ENCODE measurements at places on chromosomes 3 and 15.

GRCh38 chr3:32556332-32556731, 14.3 kb downstream of the DYNC1LI1 start:
- DNase-seq: no peak

DNA sequence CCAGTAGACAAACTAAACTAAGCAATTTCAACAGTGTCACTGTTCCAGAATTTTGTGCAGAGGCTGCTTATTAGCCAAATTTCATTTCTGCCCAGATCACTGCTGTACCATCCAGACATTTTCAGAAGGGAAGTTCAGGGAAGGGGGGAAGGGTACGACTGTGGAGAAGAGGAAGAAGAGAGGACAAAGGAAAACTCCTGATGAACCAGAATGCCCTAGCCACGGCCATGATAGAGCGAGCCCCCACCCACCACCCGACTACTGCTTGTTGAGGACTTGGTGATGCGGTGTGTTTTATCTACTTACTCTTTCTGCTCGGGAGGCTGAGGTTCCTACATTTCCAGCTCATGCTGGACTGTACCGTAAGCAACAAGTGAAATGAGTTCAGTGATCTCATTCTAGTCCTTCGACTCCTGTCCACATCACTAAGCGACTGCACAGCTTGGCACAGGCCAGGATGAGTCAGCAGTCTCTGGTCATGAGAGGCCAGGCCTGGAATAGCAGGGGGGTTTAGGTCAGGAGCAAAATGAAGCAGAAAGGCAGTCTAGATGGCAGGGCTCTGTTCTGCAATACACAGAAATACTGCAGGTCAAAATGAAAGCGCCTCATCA, 330.8 kb downstream of the TIGIT start:
- DNase-seq: peak; percentile 77

GRCh38 chr3:133851266-133851906, 44.3 kb downstream of the RAB6B start:
- DNase-seq: no peak

DNA sequence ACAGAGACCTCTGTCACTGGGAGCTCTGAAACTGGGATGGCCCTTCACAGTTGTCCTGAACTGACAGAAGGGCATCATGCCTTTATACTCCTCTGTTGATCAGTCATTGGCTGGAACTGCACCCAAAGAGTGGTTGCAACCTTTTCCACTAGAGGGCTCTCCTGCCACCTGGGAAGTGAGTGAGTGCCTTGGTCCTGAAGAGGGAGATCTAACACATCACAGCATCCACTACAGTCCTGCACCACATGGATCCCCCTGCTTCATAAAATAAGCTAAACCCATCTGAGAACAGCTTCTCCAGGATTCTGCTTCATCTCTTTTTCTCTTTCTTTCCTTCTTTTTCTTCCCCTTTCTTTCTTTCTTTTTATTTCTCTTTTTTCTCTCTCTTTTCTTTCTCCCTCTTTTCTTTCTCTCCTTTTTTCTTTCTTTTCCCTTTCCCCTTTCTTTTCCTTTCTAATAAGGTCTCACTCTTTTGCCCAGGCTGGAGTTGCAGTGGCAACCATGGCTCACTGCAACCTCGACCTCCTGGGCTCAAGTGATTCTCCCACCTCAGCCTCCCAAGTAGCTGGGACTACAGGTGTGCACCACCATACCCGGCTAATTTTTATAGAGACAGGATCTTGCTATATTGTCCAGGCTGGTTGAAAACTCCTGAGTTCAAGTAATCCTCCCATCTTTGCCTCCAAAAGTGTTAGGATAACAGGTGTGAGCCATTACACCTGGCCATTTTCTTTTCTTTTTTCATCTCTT, 42.8 kb upstream of the RAF1 start:
- peak; percentile 86 for DNase-seq

- no peak for DNase-seq
These were observed 65.7 kb downstream of the RASA2 start for GRCh38 chr3:141552440-141552991.

DNA sequence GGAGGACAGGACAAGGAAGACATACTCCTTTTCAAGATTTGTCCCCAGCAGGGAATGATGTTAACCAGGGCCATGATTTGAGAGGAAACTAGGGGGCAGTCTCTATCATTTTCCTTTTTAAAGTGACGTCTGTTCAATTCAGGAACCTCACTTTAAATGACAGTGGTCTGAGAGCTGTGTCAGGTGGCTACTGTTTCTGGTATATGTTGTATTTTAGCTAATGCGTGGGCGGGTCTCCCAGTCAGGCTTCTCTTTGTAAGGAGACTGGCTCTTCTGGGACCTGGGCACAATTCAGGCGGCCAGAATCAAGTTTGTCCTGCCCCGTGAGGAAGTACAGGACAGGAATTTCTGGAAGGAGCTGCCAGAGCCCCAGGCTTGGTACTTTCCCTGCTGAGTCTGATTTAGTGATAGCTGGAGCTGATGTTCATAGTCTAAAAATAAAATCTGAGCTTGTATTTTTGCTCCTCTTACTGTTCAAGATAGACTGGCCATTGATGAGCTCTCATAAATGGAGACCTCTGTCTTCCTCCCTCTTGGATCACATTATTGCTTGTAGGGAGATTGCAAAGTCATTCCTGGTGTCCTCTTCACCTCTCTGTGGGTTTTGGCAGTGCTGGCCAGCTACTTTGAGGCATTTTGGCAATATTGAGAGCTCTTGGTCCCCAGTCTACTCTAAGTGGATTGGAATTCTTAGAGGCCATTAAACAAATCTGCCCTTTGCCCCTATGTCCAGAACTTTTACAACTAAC, 25.6 kb downstream of the SQOR start:
- peak; percentile 90 for DNase-seq

GRCh38 chr15:92943581-92943980, 43.5 kb downstream of the CHD2 start:
- no peak for DNase-seq

- DNase-seq: no peak
These were observed 170.1 kb downstream of the ROBO1 start for GRCh38 chr3:79597709-79598108.

- peak; percentile 59 for DNase-seq
These were observed 17.9 kb upstream of the NIT2 start for GRCh38 chr3:100316641-100317069.

DNA sequence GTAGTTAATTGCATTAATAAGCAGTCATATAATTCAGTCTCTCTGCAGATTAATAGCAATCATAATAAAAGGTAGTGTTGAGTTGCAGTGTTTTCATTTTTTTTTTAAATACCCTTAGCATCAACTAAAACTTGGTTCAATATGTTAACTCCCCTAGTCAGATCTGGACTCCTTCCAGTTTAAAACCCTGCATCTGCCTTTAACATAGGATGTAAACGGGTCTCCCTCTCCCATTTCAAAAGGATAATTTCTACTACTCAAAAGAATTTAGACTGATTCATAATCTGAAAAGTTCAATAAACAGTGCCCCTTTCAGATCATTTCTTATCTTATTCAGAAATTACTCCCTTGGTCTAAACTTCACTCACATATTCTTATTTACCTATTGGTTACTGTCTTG, 11.4 kb downstream of the CPOX start:
- DNase-seq: no peak

DNA sequence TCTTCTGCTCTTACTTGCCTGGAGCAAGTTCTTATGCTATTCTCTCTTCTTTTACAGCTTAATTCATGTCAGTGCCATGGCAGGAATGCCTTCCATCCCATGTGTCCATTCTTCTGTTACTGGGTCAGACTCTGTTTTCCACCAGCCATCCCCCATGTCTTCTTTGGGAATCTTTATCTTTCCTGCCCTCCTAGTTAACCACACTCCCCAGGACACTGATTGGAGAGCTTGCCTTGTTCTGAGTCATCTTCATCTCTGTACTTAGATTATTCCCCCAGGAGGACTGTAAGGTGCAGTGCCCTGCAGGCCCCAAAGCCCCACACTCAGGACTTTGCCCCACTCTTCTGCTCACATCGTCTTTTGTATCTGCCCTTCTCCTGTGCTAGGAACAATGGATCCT, 3.6 kb downstream of the ABHD17C start:
- no peak for DNase-seq

- no peak for DNase-seq
These were observed 248.1 kb upstream of the BCHE start for GRCh38 chr3:166085164-166085856.

DNA sequence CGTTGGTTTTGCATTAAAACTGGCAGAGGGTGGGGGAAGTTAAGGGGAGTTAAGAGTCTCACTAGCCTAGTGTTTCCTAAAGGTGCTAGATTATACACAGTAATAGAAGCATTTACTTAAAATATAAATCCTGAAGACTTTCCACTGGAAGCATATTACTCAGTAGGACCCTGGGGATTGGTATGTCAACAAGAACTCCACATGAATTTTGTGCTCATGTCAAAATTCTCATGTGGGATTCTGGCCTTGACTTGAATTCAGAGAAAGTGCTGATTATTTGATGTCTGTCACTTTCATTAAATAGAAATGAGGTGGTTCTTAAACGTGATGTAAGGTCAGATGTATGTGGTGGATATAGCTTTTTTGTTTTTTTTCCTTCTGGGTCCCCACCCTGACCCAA, 997.2 kb downstream of the TUSC7 start:
- DNase-seq: no peak

DNA sequence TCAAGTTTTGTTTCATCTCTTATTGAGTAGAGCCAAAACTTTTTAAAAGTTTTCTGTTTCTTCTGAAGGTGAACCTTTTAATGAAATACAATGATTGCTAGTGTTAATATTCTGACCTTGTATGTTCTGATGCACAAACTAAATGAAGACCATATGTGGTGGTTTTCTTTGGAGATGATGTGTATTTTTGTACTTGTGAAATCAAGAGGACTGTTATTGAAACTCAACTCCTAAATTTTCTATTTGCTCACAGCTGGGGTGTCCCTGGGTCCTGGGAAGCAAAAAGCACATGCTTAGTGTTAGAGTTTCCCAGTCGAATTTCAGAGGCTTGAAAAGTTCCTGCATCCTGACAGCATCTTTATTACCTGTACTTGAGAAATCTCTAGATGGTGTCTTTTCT, 1185.8 kb upstream of the ALCAM start:
- no peak for DNase-seq

DNA sequence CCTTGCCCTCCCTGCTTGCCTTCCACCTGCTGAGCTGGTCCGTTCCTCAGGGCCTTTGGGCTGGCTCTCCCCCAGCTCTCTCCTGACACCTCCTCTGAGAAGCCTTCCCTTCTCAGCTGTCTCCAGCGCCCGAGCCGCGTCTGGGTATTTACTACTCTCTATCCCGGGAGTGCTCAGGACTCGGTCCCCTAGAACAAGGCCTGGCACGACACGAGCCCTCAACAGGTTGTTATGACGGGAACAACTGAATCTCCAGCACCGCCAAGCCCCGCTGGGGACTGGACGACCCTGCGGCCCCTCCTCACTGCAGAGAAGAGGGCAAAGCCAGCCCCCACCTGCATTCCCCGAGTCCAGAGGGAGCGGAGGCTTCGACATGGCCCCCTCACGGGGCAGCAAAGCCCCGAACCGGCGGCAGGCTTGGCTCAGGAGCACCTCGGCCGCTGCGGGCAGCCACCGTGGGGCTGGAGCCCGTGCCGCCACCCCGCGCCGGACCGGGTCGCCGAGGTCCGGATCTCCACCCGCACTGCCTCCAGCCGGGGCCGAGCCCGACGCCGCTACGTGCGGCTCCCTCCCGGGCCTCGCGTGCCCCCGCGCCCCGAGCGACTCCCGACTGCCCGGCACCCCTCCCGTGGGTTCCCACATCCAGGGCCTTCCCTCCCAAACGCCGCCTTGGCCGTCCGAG, 792 bp downstream of the TPRA1 start:
- DNase-seq: peak; percentile 31

GRCh38 chr15:32942401-32942841, 224.6 kb downstream of the GREM1 start:
- DNase-seq: no peak

DNA sequence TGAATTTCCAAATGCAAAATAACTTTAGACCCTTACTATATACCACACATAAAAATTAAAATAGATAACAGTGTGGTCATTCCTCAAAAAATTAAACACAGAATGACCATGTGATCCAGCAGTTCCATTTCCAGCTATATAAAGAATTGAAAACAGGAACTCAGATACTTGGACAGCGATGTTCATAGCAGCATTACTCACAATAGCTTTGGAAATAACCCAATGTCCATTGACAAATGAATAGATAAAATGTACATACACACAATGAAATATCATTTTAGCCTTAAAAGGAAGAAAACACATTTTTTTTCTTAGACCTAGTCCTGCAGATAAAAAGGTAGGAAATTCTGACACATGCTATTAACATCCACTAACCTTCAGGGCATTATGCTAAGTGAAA, 26.7 kb downstream of the RAD51 start:
- peak; percentile 32 for DNase-seq

DNA sequence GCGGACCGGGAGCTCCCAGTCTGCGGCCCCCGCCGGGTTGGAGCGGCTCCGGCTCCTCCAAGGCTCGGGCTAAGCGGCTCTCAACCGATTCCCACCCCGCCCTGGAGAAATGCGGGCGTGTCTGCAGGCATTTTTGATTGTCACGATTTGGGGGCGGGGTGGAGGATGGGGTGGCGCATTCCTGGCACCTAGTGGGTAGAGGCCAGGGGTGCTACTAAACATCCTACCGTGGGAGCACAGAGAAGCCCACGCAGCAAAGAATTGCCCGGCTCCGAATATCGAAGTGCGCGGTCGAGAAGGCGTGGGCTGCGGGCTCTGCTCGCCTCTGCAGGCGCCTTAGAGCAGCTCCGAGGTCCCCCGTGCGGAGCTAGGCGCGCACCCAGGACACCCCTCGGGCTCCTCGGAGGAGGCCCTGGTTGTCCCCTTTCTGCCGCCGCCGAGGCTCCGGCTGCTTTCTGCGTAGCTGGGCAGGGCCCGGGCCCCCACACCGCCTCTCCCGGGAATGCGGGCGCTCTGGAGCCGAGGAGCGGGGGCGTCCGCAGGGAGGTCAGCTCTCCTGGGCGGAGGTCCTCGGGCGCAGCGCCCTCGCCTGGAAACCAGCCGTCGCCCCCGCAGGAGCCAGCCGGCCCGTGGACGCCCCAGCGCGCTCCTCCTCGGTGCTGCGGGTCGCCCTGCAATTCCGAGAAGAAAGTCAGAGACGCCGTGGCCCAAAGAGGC, 16.5 kb upstream of the LAMP3 start:
- peak; percentile 27 for DNase-seq

GRCh38 chr15:31361764-31362515, 35.3 kb downstream of the KLF13 start:
- no peak for DNase-seq

DNA sequence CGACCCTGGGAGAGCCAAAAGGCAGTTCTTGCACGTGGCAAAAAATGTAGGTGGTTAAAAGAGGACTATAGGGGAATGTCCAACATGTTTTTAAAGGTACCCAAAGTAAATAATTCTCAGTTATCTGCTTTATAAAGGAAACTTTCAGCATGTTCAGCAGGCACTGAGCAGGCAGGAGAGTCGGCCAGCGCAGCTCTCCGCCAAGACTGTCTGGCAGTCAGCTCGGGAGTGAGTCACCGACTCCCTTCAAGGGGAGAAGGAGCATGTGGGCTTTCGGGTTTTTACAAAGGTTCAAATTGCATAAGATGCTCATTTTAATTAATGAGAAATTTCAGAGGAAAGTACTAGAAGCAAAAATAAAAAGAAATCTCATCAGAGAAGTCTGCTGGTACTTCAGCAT, 7.0 kb downstream of the GABRA5 start:
- DNase-seq: no peak
